GM13977 (cell line): ENCODE measurements at places on chromosomes 5 and 9.
A peak's percentile ranks its signal among the peaks of the same experiment; 100 is the strongest.

DNA sequence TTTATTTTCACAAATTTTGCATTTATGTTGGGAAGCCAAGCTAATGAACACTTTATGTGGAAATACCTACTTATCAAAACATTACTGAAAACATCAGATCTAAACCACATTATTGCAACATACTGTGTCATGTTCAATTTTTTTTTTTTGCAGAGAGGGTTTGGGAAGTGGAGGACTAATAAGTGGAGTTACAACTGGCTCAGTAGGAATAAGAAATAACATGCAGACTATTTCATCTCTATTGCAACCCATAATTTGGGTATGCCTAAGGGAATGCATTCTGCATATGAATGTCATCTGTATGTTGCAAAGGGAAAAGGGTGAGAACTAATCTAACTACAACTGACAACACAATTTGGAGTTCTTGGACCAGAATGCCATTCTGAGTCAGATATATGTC is 41.8 kb downstream of the APC start:
- no peak for DNase-seq

DNA sequence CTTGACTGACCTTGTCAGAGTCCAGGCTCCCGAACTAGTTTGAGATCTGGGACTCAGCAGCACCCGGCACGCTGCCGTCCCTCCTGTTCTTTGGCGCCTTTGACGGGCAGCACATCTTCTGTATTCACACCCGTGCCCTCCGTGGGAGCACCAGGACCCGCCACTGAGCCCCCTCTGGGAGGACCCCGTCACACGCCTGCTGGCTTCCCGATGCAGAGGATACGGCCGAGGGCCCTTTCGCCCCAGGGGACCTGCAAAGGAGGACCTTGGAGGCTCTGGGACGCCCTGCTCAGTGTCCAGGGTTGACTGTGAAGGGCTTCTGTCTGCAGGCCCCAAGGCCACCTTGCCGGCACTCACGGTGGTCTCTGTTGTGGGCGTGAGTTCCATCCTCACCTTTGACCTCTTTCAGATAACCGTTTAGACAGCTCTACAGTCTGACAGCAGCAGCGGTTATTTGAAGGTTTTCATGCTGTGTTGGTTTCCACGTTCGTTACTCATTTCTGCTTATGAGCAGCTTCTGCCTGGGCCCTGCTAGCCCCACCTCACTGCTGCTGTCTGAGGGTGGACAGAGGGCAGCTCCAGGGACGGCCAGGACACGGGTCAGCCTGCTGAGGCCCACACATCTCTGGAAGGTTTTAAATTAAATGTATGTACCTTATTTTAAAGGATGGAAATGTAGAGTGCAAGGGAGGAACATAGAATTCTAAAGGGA is 12.6 kb upstream of the EXOC3 start:
- DNase-seq, result peak; percentile 32

- no peak for DNase-seq
Measured at GRCh38 chr9:13550519-13550918, 271.0 kb upstream of the MPDZ start.

DNA sequence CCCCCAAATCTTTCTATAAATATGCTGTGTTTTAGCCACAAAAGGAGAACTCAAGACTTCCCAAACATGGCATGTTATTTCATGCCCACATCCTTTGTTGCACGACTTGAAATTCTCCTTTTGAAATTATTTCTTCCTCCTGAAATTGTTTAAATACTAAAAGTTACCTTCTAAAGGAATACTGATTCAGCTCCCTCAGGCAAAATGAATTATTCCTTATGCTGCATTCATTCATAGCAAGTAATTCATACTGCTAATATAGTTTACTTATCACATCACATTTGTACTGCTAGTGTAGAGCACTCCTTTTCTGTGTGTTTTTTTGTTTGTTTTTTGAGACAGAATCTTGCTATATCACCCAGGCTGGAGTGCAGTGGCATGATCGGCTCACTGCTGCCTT is 45.7 kb downstream of the BHMT start:
- no peak for DNase-seq

- no peak for DNase-seq
Measured at GRCh38 chr5:74875994-74876791, 10.0 kb upstream of the FAM169A start.
